Gastrocnemius medialis (tissue), 4 donors: ENCODE measurements at places on chromosomes 13 and 19.

- DNase-seq: no peak
Measured at GRCh38 chr13:47897411-47898050, 103.5 kb downstream of the SUCLA2 start.

- no peak for DNase-seq
Measured at GRCh38 chr13:44420376-44421220, 47.0 kb downstream of the SERP2 start.

DNA sequence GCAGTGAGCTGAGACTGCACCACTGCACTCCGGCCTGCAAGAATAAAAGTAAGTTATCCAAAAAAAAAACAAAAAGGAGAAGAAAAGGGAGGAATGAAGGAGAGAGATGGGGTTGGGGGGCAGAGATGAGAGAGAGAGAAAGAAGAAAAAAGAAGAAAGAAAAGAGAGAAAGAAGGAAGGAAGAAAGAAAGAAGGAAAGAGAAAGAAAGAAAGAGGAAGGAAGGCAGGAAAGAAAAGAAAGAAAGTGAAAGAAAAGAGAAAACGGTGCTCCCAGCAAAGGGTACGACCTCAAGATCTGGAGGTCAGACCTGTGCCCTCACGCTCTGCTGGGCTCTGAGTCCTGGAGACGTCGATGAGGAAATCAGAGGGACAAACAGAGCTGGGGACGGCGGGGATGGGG lies 3.7 kb downstream of the A1BG start:
- DNase-seq: no peak

- no peak for DNase-seq
Measured at GRCh38 chr13:33743438-33744368, 74.2 kb upstream of the RFC3 start.

GRCh38 chr19:27909185-27909840 lies 1303.6 kb downstream of the UQCRFS1 start:
- no peak for DNase-seq

DNA sequence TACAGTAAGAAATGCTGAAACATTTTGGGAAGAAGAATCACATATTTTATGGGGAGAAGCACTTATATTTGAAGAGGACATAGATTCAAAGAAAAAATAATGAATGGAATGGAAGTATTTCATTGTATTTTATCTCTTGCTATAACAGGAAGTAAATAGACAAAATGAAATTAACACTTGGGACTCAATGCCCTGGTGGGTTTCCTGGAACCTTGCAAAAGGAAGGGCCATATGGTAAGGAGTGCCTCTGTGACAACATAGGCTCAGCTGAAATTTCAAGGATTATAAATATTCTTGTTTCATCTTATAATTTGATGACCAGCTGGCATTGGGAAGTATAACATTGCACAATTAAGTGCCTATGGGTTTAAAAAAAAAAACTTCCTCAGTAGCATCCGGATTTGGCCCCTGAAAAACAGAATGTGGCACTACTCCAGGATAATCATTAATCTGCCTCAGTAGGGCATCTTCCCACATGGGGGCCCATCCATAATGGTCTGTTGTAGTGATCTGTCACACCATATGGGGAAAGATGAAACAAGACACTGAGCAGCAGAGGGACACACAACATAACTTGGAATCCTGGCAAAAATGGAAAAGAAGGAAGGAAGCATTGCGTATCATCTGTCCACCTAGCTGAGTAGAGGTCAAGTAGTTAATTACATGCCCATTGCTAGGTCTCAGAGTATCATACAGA lies 321.6 kb downstream of the NDFIP2 start:
- no peak for DNase-seq
